ENCODE measurements at places on chromosomes 7 and 10.
A peak's percentile ranks its signal among the peaks of the same experiment; 100 is the strongest.

DNA sequence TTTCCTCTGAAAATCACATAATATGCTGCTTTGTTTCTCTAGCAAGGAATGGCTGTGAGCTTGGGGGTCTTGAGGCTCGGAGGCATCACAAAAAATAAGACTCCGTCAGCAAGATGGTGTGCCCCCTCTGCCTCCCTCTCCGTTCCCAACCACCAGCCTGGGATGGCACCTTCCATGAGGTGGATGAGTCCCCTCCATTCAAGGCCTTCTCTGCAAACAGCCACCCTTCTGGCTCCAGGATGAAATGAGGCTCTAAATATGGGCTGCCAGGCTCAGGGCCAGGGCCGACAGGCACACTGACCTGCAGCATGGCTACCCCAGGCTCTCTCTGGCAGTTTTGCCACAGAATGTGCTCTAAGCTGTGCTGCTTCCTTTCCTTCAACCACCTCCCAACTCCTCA lies 521.5 kb downstream of the PTPRN2 start:
- DNase-seq = no peak

DNA sequence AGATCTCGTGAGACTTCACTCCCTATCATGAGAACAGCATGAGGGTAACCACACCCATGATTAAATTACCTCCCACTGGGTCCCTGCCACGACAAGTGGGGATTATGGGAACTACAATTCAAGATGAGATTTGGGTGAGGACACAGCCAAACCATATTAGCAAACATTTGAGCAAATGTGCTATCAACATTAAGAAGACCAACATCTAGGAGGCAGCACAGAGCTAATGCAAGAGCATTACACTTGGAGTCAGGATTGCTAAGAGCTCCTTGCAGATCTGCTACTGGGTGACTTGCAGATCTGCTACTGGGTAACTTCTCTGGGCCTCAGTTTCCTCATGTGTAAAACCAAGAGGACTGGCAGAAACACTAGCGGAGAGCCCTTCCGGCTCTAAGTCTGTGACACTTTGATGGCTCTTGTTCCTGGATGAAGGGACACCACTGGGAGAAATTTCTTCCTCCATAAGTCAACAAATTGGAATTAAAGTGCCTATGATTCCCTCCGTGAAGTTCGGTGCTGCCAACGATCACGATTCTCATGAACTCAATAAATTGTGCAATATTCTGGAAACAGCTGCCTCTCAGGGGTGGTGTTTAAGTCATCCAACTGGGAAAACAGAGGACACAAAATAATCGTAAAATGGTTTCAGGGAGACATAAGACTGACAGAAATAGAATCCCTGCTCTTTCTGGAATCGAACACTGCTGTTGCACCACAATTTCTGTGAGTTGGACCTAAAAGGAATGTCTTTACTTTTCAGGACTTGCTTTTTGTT lies 115.8 kb upstream of the ITGB1 start:
- no peak for DNase-seq

DNA sequence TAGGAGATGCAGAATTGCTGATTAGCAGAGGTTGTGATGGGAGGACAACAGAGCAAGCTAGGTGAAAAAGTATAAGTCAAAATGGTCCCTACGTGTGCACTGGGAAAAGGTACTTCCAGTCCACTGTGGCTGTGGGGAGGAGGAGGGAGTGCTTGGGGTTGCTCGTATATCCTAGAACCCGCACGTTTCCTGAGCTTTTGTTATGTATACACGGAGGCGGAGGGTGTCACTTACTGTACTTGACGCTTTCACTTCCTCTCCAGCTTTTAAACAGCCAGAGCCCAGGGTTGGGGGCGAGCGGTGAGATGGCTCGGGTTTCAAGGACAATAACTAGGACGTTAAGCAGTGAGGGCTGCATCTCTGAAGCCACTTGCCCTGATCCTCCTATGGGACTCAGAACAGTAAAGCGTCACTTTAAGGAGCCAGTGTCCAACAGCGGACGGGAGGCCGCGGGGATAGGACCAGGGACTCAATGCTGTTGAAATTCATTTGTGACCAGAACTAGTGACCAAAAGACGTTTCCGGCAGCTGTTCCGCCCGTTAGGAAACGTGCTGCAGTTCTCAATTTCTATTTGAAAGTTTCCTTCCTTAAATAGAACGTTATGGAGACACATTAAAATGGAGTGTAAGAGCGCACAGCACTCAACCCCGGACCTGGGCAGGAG lies 985 bp upstream of the ETV1 start:
- peak; percentile 16 for DNase-seq

GRCh38 chr10:11707624-11708350 lies 34.4 kb upstream of the ECHDC3 start:
- DNase-seq = no peak

- no peak for DNase-seq
Measured at GRCh38 chr10:90289037-90289436, 568.8 kb downstream of the HTR7 start.

- no peak for DNase-seq
Measured at GRCh38 chr7:85529831-85530230, 343.0 kb upstream of the SEMA3D start.
